ENCODE measurements at places on chromosomes 4 and X.

DNA sequence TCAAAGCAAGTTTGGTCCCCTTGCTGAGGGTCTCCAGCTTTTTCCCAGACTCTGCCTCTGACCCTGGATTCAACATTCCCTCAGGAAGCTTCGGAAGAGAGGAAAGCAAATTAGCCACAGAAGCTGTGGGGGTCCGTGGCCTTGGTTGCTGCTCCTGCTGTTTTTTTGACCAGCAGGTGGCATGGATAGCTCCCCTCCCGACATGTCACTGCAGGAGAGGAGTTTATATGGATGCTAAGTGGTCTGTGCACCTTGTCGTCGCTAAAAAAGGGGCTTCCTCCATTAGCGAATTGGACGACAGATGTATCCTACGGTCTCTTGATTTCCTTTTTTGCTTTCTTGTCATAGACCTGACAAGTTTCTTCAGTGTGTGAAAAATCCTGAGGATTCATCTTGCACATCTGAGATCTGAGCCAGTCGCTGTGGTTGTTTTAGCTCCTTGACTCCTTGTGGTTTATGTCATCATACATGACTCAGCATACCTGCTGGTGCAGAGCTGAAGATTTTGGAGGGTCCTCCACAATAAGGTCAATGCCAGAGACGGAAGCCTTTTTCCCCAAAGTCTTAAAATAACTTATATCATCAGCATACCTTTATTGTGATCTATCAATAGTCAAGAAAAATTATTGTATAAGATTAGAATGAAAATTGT lies 70.2 kb downstream of the CD38 start:
- no peak for DNase-seq

DNA sequence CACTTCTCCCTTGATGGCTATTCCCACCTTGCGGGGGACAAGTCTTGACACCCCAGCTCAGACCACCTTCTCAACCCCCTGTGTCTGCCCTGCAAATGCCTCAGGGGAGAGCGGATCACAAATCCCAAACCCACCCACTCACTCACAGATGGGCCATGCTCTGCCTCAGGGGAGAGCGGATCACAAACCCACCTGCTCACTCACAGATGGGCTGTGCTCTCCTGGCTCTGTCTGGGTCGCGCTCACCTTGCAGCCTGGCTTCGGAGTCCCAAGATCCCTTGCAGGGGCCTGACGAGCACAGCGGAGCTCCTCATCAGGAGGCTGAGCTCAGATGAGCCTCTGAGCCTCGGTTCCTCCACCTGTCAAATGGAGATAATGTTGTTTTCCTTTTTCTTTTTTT lies 38.6 kb downstream of the HTRA3 start:
- DNase-seq = no peak

DNA sequence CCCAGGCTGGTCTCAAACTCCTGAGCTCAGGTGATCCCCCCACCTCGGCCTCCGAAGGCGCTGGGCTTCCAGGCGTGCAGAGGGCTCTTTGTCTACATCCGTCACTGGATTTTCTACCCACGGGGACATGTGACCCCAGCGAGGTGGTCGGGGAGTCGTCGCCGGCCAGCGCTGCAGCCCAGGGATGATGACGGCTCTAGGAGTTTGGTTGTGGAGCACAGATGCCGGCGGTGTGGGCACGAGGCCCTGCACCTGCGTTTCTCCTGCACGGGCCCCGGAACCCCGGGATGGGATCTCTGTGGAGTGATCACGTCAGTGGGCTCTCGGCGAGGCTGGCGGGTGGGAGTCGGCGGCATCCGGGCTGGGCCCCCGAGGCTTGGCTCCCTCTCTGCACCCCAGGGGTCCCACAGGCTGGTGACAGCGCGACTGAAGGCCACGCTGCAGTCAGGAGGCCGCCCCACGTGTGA lies 9.1 kb upstream of the GTPBP6 start:
- DNase-seq = no peak

DNA sequence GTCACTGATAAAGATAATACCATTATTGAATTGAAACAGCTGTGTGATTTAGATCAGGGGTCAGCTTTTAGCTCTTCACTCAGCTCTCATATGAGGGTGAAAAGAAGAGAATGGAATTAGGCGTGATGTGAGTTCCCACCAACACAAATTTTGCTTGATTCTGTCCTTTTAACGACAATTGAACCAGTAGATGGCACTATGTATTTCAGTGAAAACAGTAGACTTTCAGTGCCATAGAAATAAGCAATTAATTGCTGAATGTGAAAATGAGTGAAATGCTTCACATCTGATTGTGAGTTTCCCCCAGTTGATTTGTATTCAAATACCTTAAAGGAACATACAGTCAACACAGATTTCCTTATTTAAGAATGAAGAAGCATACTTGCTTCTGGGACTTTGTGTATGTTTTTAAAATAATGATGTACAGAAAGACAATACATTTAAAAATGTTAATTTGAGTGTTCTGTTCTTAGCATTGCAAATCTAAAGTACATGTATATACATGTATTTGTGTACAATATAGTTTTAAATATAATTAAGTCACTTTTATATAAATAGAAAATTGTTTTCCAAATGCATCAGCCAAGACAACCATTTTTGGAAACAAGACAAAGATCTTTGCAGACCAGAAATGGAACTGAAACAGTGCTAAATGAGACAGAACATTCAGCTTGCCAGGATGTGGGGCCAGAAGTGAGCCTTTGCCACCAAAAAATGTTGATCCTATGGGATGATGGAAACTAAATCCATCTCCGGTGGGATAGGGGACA lies 178.8 kb downstream of the SNCA start:
- DNase-seq = no peak

DNA sequence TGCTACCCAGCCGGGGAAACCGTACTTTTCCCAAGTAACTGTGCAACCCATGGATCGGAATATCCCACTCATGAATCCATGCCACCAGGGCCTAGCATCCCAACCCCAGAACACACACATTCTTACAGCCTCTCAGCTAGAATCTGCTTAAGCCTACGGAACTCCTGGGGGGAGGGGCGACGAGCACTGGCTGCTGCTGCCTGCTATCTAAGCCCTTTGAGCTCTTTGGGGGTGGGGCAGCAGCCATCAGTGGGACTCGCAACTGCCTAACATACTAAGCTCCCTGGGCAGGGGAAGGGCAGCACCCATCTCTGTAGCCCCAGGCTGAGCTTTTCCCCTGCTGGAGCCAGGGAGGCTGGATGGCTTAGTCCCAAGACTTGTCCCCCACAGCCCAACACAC lies 28.6 kb downstream of the NUDT10 start:
- DNase-seq = no peak

DNA sequence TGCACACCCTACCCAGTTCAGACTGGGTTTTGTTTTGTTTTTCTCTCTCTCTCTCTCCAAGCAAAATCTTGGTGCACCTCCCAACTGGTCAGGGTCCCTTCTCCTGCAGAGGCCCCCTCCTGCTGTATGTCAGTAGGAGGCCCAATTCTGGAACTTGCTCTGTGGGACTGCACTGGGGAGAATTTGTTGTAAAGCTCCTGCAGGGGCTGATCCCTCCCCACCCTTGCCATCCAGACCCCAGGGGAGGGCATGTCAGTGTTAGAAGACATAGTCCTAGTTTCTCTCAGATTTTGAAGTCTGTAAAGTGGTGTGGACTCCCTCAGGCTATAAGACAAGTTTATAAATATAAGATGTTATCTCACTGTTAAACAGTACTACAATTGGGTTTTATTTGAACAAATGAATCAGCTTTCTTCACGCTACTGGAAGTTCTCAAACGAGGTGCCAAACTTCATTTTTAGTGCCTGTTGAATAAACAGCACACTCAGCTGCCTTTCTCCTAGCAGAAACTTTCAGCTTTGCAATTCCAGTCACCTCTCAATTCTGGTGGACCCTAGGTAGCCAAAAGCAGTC lies 88.6 kb upstream of the FRMPD3 start:
- DNase-seq = no peak

GRCh38 chr4:128770807-128771206 lies 38.7 kb upstream of the JADE1 start:
- DNase-seq = no peak

GRCh38 chr4:61583696-61584095 lies 383.6 kb downstream of the ADGRL3 start:
- DNase-seq = no peak
